ENCODE measurements at places on chromosomes 11 and 22. TPM values are rescaled to one million over a fixed set of nuclear protein-coding genes. Genes with fewer than 3 reads are reported as not detected.

DNA sequence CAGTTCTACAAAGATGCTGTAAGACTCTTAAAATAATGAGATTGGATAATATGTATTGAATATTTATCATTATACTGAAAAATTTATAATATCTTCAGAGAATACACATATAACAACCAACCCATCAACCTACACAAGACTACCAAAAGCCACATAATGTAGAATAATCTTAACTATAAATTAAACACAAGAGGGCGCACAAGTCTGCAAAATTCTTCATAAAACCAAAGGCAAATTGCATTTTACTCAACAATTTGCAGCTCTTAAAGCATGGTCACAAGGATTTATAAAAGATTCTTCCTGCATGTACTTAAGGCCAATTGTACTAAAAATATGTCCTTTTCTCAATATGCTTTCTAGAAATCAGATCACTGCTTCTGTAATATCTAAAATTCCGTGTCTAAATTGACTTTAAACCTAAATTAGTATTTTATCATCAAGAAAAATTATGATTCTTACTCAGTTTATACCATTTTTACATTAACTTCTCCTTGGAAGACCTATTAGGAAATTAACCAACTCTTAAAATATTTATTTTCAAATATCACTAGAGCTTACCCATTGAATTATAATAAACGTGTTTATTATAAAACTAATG, 79.0 kb downstream of the TTC28 start:
- DNase-seq = peak; percentile 59

- DNase-seq = peak; percentile 63
Measured at GRCh38 chr11:130166457-130166784, 6.8 kb downstream of the ST14 start.

DNA sequence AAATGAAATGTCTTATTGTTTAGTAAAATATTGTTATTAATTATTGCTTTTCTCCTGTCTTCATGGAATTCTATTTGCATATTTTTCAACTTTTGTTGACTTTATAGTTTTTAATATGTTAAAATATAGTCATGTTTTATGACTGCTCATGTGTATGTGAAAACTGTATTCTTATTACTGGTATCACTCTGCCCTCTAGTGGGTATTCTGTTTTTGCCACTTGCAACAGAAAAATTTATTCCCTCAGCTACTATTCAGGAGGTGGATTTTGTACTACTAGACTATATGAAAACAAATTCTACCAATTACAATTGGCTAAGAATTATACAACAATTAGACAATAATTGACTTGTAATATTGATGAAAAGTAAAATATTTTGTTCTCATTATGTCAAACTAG, 45.0 kb downstream of the OR4C6 start:
- no peak for DNase-seq

- no peak for DNase-seq
Measured at GRCh38 chr22:49512487-49513165, 315.0 kb downstream of the BRD1 start.

TTC36 gene
- 2.9 TPM for polyA plus RNA-seq

Measured in renal pelvis (tissue), 12 donors.